ENCODE measurements at places on chromosomes 12 and 14.

DNA sequence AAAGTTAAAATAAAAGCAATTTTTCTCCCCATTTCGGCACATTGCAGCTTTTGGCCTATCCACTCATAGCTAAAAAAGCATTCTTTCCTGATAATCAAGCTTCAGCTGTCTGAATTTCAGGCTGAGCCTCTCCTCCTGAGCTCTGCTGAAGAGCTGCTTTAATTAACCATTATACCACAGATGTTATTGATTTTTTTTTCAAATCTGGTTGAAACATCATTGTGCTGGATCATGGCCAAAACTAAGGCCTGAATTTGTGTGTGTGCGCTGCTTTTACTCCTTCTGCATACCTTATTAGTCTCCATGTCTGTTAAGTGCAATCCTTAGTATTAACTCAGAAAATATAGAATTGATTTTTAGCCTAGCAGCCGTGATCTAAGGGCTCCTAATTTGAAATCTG lies 52.3 kb downstream of the MBIP start:
- DNase-seq, result no peak

DNA sequence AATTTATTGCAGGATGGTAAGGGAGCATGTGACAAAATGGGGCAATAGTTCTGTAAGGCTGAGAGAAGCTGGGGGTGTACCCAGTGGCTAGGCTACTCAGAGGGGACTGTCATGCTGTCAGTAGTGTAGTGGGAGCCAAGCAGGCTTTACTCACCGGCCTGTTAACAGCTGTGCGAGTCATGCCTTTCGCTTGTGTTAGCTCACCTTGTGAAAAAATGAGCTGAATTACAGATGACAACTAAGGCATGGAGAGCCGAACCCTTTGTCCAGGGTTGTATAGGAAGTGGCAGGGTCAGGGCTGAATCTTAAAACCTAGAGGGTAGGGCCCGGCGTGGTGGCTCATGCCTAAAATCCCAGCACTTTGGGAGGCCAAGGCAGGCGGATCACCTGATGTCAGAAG lies 37.9 kb downstream of the SH2B3 start:
- DNase-seq, result no peak

DNA sequence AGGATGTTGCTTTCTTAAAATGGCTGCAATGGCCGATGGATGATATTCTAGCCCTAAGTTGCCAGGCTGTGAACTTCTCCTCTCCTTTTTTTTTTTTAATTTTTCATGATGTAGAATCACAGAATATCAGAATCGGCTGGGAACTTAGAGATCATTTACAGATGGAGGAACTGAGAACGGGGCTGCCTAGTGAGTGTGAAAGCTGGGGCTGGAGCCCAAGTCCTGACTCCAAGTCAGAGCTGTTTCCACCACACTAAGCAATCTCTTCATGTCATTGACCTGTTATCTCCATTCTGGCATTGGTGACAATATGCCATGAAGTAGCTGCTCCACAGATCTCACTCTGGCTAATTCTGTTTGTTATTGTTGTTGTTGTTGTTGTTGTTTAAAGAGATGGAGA lies 121.7 kb downstream of the SLC38A1 start:
- DNase-seq, result no peak

GRCh38 chr12:76627346-76628135 lies 68.0 kb upstream of the OSBPL8 start:
- no peak for DNase-seq

GRCh38 chr12:52041695-52042123 lies 9.5 kb upstream of the NR4A1 start:
- DNase-seq, result peak; percentile 61

DNA sequence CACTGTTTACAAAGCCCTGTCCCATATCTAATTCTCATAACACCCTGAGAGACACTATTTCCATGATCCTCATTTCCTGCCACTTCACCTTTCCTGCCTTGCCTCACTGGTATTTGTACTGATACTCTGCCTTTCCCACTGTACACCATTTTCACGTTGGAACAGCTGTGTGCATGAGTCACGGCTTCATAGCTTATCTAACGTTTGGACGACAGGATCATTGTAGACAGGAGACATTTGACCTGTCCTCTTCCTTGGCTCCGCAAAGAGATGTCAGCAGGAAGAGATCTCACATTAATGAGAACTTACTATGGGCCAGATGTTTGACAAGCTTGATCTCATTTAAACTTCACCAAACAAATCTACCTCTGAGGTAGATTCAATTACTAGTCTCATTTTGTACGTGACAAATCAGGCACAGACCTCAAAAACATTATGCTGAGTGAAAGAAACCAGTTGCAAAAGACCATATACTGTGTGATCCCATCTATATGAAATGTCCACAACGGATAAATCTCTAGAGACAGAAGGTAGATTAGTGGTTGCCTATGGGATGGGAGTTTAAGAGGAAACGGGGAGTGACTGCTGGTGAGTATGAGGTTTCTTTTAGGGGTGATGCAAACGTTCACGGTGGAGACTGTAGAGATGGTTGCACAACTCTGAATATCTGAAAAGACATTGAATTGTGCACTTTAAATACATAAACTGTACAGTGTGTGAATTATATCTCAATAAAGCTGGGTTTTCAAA lies 71.2 kb downstream of the KCNK13 start:
- DNase-seq, result no peak

- DNase-seq, result no peak
Observed at GRCh38 chr12:30909349-30910037, 17.1 kb upstream of the TSPAN11 start.

- no peak for DNase-seq
Observed at GRCh38 chr14:77865455-77865854, 65.5 kb downstream of the ADCK1 start.

DNA sequence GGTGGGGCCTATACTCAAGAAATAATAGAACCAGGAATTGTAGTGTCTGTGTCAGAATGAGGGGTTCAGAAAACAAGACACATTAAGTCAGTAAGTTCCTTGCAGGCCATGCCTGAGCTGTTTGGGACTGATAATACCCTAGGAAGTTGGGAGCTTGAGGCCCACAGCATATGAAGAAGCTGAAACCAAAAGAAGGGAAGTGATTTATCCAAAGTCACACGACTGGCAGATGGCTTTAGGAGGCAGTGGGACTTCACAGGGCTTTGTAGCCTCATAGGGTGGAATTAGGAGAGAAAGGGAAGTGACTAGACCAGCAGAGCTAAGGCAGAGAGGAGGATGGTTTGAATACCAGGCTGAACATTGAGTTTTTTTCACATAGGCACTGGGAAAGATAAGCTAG lies 56.6 kb upstream of the SRSF5 start:
- DNase-seq, result no peak

- peak; percentile 8 for DNase-seq
Observed at GRCh38 chr14:33932576-33933345, 18.1 kb downstream of the EGLN3 start.

Data from NCI-H2081 (cell line).